ENCODE measurements at places on chromosomes 1 and 21. TPM values are rescaled to one million over a fixed set of nuclear protein-coding genes. Genes with fewer than 3 reads are reported as not detected.

DNA sequence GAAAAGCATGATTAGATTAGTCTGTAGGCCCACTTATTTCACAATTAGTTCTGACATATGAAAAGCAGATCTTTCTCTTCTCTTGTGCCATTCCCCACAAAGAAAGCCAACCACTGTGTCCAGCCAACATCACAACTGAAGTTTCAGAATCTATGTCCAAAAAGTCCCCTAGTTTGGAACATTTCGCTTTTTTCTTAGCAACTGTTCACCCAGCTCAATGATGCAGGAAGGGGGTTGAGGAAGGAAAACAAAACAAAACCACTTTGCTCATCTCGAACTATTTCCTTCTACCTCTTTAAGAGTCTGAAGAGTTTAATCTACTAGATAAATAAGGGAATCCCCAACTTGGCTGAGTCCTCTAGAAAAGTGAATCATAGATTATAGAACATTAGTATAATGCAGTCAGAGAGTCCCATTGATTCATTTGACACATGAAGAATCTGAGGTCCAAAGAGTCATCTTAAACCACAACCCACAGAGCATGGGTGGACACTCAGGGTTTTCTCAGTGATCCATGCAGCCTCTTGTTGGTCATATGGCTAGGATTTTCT lies 159.3 kb upstream of the SGIP1 start:
- no peak for DNase-seq

GRCh38 chr1:185566995-185567394 lies 167.2 kb upstream of the HMCN1 start:
- no peak for DNase-seq

DNA sequence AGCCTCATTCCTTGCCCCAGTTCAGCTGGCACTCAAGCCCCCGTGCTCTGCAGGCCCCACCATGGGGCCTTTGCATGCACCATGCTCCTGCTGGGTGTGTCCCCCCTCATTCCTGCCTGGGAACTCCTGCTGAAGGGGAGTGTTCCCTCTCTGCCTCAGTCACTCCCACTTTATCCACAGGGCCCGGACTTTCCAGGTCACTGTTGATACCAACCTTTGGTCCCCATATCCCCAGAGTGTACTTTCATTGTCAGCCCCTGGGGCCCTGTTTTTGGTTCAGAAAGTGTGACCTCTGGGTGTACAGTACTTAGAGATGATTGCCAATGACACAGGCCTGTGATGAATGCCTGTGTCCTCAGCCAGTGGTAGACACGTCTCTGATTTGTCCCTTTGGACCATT lies 2.9 kb downstream of the TTC22 start:
- DNase-seq, result no peak

- peak; percentile 15 for DNase-seq
Measured at GRCh38 chr1:100400404-100400803, 48.1 kb downstream of the CDC14A start.

The EFHD2 gene
- total RNA-seq, result 8.1 TPM

- DNase-seq, result no peak
Measured at GRCh38 chr21:37146320-37147235, 73.5 kb downstream of the TTC3 start.

Data from gastrocnemius medialis (tissue), 4 donors.